Stimulated activated CD4-positive, alpha-beta T cell treated with anti-CD3 and anti-CD28 coated beads, Interleukin-15, amount 100 ng/mL, for 1 hour (primary cell): ENCODE measurements at places on chromosomes 16 and 17.
A peak's percentile ranks its signal among the peaks of the same experiment; 100 is the strongest.

DNA sequence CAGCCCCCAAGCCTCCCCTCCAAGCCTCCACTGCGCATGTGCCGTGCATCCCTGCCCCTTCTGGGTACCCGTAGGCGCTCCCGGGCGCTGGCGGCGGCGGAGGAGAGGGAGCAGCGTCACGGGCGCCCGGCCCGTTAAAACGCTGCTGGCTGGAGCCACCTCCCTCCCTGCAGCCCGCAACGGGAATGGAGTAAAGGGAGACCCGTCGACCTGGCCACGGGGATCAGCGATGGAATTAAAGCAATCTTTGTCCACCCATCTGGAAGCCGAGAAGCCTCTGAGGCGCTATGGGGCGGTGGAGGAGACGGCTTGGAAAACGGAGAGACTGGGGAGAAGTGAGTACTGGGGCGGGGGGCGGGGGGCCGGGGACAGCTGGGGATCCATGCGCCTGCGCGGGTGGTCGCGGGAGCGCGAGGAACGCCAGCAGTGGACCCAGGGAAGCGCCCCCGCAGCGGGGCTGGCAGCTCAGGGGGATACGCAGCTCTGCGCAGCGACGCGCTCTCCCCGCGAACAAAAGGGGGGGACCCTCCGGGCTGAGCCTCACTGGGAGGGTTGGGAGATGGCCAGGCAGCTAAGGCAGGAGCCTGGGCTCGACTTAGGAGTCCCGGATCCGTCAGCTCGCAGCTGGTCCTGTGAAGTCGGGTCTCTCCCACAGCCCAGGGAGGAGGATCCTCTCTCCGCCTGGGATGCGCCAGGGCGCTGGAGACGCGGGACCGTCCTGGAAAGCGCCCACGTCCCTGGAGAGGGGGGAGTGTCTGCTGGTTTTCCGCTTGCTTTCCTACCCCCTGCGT is at the start of gene BMERB1:
BMERB1 (plus strand) TSS at position 164 of the 791 bp plus-strand sequence; CDS start at position 230, 66 bp downstream.
- DNase-seq = peak; percentile 48

DNA sequence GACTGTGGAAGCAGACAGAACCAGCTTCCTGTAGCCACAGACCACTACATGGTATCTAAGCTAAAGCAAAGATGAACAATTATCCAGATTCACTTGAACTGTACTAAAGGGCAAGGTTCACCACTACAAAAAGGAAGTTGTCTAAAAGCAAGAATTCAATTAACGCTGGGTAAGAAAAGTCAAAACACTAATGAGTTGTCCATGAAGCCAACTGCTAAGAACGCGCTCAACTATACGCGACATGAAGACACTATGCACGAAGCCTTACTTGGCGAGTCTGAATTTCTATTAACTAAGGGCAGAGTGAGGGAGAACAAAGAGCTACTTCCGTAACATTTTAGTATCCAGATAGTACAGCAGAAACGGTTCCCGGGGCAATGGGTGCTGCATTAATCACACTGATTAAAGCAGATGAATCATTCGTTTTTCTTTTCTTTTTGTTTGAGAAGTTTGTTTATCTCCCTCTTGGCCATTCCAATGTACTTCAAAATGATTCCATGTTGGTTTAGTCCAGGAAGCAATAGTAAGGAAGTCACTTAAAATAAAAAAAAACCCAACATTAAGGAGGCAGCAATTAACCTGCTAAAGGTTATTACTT is 2.8 kb upstream of the RPS15A start:
- no peak for DNase-seq

GRCh38 chr16:88701581-88702370 is 4.4 kb downstream of the RNF166 start:
- no peak for DNase-seq

GRCh38 chr16:10744370-10745030 is 858 bp downstream of the NUBP1 start:
- no peak for DNase-seq

- DNase-seq = no peak
These were observed 71.2 kb upstream of the GRIN2A start for GRCh38 chr16:10253409-10253808.

DNA sequence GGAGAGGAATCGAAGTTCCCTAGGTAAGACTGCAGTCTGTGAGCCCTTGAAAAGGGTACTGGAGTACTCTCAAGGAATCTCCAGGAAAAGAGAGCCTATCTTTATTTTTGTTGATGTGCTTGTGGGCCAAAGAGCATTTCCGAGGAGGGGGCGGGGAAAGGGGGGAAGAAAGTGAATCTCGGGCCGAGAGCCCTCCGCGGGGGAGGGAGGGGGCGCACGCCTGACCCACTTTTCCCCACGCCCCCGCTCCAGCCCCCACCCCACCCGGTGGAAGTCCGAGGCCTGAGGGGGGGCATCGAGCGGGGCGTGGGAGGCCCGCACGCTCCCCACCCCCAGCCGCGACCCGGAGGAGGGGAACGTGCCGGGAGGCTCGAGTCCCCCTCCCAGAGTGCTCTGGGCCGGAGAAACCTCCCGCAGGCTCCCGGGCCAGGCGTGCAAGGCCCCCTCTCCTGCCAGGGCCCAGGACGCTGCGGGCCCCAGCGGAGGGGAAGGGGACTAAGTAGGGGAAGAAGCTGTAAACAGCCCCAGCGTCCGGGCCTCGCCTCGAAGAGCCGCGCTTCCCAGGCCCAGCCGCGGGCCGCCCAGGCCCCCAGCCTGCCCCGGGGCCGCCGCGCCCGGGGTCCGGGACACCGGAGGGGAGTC is 444 bp downstream of the HELZ start:
- peak; percentile 10 for DNase-seq

GRCh38 chr17:29189355-29189754 is 9.2 kb upstream of the MYO18A start:
- DNase-seq = no peak
